ENCODE measurements at places on chromosomes 4 and X.

DNA sequence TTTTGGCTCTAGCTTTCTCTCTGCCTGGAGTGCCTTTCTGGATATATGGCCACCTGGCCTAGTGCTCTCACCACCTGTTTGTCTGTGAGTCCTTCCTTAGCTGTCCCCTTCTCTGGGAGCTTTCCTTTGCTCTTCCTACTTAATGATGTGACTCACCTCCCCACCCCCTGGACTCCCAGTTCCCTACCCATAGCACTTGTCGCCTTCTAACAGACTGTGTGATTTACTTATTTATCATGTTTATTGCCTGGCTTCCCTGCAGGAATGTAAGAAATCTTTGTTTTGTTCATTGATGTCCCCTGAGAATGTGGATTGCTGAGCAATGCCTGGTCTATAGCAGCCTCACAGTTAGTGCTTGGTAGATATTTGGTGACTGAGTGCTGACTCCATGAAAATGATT, 18.9 kb downstream of the ADD1 start:
- no peak for DNase-seq

- peak; percentile 33 for DNase-seq
These were observed 103.7 kb downstream of the SORCS2 start for GRCh38 chr4:7295911-7296660.

- no peak for DNase-seq
These were observed 432.2 kb downstream of the RPA4 start for GRCh38 chrX:97315939-97316338.

DNA sequence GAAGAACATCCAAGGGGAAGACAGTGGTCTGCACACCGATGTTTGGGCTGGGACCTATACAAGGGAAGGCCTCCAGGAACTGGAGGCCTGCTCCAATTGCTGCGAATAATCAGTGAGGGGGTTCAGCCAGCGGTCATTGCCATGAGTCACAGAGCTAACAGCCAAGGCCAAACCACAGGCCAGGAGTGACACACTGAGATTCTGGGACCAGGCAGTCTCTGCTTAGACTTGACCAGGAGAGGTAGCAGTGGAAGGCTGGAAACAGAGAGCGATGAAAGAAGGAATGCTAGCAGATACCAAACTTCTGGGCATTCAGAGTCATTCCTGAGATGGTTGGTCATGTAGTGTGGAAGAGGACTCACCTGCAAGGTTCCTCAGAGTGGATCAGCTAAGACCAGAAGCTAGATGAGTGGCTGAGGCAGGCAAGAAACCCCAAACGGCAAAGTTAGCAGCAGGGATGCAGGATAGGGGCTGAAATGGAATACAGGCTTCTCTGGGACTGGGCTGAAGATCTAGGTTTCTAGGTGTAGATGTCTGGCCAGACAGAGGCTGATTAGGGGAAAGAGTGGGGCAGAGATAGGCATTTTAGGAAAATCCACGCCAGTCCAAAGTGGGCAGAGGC, 54.7 kb downstream of the CNGA2 start:
- no peak for DNase-seq

DNA sequence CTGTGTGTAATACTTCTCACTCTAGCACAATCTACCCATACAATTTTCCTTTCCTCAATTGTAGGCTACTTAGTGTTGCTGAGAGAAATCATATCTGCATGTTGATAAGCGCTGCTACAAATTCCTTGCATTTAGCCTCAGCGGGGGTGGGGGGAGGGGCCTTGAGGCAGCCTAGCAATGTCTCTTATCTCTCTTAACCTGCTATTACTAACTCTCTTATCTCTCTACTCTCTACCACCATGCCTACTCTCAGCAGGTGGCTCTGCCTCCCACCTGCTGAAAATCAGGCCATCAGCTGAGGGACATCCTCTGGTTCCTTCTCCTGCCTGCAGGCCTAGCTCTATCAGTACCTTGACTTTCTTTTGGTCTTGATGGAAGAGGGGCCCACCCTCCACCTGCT, 98.9 kb downstream of the GPR82 start:
- DNase-seq = no peak

DNA sequence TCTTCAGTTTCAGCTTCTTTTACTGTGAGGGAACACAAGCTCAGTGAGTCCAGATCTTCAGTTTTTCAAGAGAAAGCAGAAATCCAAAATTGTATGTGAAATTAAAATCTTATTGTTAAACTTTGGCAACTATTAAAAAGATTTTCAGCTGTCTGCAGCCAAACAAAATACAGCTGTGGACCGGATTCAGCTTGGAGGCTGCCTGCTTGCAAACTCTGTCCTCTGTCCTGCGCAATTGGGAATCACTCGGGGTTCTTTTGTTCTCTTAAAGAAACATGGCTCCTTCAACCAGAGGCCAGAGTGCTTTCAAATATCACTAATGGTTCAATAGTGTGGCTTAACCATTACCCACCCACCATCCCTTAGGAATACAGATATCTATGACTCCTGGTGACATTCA, 201.2 kb downstream of the CHIC2 start:
- no peak for DNase-seq

GRCh38 chrX:24877288-24877664, 138.5 kb downstream of the ARX start:
- no peak for DNase-seq

GRCh38 chr4:67134616-67135015, 410.7 kb downstream of the CENPC start:
- DNase-seq = no peak

- DNase-seq = no peak
These were observed 1.2 kb downstream of the SLAIN2 start for GRCh38 chr4:48342606-48342880.
